ENCODE measurements at places on chromosomes 12 and 14. TPM values are rescaled to one million over a fixed set of nuclear protein-coding genes. Genes with fewer than 3 reads are reported as not detected.

Gene APOLD1
- 11.3 TPM for total RNA-seq

Gene TMEM30B
- total RNA-seq = 72.9 TPM

Gene LBHD2
- not detected for total RNA-seq

Gene RIMBP2
- total RNA-seq = 5.2 TPM

Gene FAM234B
- 0.60 TPM for total RNA-seq
